ENCODE measurements at places on chromosomes 11 and 22.
A peak's percentile ranks its signal among the peaks of the same experiment; 100 is the strongest.

DNA sequence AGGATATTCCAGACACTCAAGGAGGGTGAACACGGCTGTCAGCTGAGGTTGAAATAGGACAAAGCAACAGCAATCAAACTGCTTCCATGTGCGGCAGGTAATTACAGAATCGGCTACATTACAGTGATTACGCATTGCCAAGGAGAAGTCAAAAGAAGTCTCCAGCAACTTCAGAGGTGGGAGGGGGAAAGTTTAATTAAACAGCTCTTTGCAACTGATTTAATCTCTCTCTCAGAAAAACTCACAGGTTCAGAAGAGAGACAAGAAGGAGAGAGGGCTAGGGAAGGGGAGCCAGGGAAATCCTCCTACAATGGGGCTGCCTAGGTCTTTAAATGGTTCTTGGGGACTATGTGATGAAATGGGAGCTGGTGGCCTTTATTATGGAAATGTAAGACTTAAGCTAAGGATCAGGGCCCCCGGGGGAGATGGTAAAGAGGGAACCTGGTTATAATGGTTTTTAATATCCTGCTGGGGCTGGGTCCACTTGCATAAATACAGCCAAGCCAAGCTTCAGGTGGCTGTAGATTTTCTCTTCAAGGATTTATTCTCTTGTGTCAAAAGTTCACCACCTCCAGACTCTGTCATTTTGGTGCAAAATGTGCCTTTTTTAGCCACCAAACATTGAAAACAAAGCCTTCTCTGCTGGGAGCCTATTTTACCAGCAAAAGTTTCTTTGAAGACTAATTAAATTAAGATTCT, 354.7 kb upstream of the NARS2 start:
- no peak for DNase-seq

DNA sequence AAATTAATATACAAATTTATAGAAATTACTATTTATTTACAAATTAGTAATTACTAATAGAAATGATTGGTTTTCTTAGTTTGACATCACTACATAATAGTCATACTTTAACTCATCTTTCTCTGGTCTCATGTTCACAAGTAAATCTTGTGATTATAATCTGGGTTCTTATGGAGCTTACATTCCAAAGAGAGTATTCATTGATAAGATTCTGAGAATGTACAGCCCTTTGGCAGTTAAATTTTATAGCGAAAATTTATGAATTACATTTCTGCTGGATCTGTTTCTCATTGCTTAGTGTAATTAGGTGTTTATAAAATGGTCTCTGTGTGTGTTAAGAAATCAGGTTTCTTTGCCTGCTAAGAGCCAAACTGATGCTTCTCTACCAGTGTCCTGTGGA, 175.2 kb downstream of the TMEM135 start:
- no peak for DNase-seq

- no peak for DNase-seq
Measured at GRCh38 chr11:67616431-67617242, 9.9 kb downstream of the NDUFV1 start.

DNA sequence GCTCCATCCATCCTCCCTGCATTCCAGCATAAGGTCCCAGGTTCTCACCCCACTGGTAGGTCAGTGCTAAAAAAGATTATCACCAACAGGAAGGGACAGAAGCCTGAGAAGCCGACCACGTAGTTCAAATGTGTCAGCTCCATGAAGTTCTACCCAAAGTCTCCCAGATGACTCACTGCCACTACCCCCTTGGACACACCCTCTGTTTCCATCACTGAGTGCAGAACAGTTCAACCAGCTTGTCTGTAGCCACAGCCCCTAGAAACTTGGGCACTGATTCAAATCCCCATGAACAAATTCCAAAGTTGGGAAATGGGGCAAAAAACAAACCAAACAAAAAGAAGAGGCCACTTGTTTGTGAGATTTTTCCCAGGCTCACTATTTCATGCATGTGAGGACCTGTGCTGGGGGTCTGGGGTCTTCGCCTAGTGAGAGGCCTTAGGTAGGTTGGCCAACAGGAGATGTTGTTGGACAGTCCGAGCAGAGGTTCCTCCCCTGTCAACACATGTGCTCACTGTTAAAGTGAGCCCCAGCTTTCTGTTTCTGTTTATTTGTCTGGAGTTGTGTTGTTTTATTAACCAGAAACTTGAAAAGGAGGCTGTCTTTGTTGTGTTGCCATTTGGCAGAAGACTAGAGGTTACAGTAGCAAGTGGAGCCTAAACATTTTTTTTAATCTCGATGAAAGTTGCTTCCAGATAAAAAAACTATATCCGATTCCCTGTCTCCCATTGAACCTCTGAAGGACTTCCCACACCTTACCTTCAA, 24.2 kb upstream of the FLI1 start:
- DNase-seq = no peak

DNA sequence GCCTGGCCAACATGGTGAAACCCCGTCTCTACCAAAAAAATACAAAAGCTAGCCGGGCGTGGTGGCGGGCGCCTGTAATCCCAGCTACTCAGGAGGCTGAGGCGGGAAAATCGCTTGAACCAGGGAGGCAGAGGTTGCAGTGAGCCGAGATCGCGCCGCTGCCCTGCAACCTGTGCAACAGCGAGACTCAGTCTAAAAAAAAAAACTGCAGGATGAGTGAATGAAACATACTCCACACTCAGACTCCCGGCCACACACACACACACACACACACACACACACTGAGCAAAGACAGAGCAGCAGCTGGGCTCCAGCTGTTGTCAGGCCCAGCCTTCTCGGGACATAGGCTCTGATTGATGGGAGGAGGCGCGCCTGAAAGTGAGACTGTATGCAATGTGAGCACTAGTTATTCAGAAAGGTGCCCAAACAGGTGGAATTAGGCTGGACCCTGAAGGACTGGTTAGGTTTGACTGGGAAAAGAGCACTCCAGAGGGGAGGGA, 1.5 kb upstream of the PLEKHA7 start:
- no peak for DNase-seq

DNA sequence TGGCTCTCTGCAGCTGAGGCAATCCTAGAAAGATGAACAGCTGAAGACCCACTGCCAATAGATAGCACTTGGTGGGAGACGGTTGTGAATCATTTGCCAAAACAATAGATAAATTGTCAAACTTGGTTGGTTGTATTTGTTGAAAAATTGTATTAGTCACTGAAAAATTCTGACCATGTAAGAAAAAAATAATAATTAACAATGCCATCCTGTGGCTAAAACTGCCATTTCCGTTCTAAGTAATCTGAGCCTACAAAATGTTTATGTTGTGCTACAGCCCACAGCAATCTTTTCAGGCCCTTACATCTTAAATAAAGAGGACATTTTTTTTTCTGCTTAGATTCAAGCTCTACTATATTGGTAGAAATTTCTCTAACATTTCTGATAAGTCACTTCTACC, 103.2 kb upstream of the ANO3 start:
- no peak for DNase-seq

DNA sequence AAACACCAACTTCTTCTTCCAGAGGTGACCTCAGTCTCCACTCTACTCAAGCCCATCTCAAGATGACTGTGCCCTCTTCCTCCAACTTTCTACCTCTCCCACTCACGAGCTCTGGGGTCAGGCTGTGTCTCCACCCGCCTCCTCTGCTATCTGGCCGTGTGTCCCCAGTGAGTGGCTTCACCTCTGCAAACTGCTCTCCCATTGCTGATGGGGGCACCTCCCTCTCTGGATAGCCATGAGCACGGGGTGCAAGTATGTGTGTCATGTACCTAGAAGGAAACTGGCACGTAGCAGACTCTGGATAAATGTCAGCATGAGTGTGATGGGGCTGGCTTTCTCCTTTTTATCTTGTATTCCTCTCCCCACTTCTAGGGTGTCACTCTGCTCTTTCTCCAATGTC, 18.3 kb upstream of the RAC2 start:
- DNase-seq = no peak

DNA sequence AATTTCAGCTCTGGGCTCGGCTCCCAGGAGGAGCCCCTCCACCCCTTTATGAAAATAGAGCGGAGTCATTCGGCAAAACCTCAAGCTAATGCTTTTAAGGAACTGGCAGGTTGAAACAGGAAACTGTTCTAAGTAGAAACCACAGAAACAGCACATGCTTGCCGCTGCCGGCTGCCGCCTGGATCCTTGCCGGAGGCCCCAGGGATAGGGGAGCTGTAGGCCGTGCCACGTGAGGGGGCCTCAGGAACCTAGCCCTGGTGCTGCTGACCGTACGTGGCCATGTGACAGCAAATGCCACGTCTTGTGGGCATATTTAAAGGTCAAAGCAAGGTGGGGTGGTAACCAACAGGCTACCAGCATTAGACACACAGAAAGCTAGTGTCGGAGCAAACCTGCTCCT, 77.9 kb upstream of the TIMP3 start:
- DNase-seq = peak; percentile 3

GRCh38 chr11:126192361-126192760, 19.1 kb downstream of the RPUSD4 start:
- DNase-seq = no peak

- no peak for DNase-seq
Measured at GRCh38 chr22:24803064-24803542, 2.9 kb upstream of the SGSM1 start.

DNA sequence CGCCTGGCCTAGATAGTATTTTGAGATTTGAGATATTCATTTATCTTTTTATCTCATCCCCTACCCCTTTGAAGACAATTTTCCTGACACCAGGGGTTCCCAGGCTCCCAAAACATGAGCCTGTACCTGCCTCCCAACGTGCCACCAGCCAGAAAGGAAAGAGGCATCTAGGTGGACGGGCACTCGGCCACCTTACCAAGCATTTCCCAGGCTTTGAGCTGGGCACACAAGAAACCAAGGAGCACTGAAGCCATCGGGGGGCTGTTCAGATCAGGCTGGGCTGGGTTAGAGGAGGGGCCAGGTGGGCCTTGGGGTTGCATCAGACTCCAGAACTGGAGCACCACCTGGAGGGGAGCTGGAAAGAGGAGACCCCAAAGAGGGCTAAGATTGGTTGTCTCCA, 28.5 kb upstream of the BAIAP2L2 start:
- no peak for DNase-seq

- DNase-seq = no peak
Measured at GRCh38 chr11:17734418-17734911, at the start of gene KCNC1. Gene KCNC1 (plus strand): TSS chr11:17734781. CDS start chr11:17736003, 1,222 bp downstream.

DNA sequence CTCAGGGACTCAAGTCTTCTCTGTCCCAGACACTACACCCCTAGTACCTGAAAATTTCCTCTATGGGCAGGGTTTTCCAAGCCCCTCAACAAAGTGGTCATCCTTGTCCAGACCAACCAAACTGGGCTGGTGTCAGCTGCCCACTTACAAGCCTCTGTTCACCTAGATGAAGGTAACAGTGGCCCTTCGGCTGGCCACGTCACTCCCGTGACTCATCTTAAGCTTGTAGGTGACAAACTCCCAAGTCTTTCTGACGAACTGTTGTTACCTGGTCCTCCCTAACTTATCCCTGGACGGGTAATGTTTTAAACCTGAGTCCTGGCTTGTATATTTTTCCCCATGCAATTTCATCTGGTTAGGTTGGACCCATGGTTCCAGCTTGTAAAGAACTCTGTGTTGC, 4.7 kb downstream of the CXCR5 start:
- no peak for DNase-seq

- DNase-seq = peak; percentile 60
Measured at GRCh38 chr11:96341211-96342013, 1.6 kb downstream of the MAML2 start.

DNA sequence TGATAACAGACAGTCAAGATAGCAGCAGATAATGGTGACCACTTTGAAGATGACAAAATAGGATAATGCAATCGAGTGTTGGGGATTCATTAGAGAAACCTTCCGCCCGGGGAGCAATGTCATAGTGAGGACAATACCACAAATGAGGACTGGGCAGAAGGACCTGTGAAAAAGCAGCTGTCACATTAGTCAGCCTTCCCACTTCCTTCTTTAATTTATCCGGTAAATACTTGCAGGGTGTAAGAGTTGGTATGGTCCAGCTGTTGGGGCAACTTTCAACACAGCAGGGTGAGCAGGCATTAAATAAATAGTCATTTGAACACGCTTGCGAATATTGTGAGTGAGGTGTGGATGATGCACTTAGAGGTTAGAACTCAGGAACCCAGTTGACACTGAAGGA, 132.5 kb upstream of the KIRREL3 start:
- no peak for DNase-seq

- DNase-seq = no peak
Measured at GRCh38 chr22:49088801-49089791, 738.6 kb downstream of the BRD1 start.

GRCh38 chr11:44622721-44623258, 57.3 kb downstream of the CD82 start:
- no peak for DNase-seq

DNA sequence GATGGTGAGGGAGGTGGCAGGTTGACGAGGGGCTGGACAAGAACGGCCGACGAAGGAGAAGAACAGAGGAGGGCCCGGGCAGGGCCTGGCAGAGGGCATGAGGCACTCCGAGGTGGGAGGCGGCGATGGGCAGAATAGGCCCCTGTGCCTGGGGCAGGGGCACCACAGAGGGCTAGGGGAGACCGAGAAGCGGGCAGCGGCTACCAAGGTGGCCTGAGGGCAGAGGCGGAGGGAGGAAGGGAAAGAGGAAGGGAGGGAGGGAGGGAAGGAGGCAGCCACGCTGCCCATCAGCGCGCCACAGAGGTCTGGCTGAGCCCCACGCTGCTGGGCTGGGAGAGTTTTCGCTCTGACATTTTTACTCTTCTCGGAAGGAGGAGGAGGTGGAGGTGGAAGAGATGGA, 11.3 kb downstream of the LSP1 start:
- no peak for DNase-seq

DNA sequence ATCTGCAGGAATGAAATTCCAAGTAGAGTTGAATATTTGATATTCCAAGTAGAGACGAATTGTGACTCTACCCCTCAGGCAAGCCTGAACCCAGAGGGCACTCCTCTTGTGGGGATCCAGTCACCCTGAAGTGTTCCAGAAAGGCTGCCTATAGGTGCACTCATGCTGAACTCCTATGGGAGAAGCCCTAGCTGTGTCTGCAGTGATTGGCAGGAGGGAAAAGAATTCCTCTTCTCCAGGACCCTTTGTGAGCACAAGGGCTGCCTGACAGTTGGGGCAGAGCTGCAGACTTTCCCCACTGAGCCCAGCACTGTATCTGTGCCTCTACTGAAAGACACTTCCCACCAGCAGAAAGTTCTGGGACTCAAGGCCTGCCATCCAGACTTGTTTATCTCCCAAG, 35.0 kb downstream of the BBOX1 start:
- no peak for DNase-seq

DNA sequence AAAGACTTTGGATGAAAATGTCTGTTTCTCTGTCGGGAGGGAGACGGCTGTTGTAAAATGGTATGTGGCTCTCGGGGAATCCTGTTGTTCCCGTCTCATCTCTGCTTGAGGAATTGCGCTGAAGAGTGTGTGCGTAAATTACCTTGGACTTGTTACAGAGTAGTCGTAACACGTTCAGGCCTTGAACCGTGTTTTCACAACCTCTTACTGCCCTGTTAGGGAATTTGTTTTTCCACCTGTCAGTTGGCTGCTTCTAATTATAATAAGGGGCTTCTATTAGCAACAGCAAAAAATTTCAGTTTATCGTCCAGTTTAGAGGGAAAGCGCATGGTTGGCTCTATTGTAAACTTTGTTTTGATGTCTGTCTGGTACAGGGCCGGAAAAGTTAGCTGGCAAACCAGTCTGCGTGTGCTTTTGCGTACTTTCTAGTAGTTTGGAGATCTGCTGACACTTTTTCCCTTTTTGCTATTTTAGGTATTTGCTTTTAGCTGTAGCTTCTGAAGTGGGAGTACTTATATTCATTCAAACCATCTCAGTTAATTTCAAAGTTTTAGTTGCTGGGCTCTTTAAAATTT, 1.5 kb downstream of the HIPK3 start:
- no peak for DNase-seq
